DMS53 (cell line): ENCODE measurements at places on chromosomes 13 and 19.

- DNase-seq = peak; percentile 96
Measured at GRCh38 chr13:40116008-40116407, 460.5 kb downstream of the COG6 start.

DNA sequence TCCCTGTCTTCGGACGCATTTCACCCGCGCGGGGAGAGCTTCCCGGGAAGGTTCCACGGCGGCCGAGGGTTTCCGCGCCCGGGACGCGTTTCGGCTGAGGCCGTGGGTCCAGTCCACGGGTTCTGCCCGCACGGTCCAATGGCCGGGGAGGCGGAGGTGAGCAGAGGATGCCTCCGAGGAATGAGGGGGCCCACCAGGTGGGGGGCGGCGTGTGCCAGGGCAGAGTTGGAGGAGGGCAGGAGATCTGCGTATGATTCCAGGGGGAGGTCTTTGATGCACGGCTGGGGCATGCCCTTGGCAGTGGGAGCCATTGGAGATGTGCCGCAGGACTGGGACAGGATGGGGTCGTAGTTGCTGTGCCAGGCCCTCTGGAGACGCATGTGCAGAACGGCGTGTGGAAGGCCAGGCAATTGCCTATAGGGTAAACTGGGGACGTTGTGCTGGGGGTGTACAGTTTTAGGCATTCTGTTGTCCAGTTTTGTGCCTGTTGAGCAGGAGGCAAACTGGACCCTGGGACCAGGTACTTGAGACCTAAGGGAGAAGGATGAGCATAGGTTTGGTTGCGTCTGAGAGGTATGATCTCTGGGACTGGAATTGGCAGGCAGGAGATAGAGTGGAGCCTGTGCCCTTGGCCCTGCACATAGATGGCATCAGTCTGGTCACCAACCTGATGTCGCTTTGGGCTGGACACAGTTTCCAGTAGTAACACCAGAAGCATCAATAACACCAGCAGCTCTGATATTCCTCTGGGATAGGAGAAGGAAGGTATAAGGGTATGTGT, 751 bp downstream of the ZNF584 start:
- peak; percentile 60 for DNase-seq

DNA sequence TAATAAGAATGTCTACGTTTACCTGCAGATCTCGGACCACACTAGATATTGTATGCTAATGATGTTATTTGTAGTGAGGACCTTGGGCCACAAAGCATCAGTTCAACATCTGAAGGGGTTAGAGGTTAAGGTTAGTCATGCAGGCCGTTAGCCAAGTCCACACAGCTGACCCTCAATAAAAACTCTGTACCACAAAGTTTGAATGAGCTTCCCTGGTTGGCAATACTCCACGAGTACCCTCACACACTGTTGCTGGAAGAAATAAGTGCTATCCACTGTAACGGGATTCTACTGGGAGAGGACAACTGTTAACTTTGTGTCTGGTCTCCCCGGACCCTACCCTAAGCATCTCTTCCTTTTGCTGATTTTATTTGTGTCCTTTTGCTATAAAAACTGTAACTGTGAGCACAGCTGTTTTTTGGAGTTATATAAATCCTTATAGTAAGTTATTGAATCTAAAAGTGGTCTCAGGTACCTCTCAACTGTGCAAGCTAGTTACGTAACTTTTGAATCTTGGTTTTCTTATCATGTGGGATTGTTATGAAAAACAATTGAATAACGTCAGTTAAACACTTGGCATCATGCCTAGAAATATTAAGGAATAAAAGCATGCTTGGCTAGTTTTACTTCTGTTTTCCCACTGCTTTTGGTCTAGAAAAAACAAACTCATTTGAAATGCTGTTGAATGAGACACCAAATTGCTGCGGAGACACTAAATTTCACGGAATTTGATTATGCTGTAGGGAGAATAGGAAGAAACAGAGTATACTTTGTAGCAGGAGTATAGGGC, 181.5 kb downstream of the DNAJC3 start:
- DNase-seq = no peak

DNA sequence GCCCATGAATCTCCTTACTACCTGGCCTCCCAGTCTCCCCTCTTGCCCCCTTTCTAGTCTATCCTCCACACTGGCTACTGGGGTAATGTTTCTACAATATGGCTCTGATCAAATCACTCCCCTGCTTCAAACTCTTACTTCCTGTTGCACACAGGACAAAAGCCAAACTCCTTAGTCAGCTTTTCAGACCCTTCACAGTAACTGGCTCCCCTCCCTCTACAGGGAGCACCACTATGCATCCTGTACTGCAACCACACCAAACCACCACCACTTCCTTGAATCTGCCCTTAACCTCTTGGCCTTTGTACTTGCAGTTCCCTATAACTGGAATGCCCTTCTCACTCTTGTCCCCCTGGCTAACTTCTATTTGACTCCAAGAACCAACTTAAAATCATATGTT, 32.2 kb downstream of the DEDD2 start:
- no peak for DNase-seq

GRCh38 chr13:105334211-105334610, 1201.3 kb downstream of the EFNB2 start:
- no peak for DNase-seq

DNA sequence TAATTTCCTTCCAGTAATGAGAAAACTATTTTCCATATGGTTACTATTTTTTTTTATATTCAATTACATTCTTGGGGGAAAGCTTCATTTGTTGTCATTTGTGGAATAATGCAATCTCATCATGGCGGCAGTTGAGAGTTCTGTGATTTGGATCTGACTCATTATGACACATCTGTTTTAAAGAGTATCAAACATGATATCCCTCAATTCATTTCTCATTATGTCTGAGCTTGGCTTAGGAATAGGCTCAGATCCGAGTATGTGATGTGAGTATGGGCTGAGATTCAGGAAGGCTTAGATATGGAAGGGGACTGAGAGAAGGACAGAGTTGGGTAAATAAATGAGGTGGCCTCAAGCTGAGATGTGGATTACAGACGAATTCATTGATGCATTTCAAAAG, 64.4 kb downstream of the POSTN start:
- DNase-seq = peak; percentile 32

GRCh38 chr19:9818175-9818733, 625 bp downstream of the FBXL12 start:
- DNase-seq = no peak

DNA sequence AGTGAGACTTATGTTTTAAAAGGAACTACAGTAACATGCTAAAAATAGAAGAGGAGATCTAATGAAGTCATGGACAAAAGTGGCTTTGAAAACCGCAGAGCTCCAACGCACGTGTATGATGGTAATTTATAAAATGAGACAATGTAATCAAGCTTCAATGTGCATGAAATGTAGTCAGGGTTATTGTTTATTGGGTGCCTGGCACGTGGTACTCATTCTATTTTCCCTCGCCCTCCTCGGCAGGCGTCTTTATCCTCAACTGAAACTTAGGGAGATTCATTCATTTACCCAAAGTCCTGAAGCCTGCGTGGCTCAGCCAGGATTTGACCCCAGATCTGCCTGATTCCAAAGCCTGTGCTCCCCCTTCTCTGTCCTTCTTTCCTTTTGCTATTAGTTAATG, 79.8 kb downstream of the CHST8 start:
- DNase-seq = no peak

- no peak for DNase-seq
Measured at GRCh38 chr13:101612735-101613134, 160.3 kb downstream of the ITGBL1 start.

- no peak for DNase-seq
Measured at GRCh38 chr13:23470790-23471614, 37.5 kb upstream of the SACS start.

GRCh38 chr19:32869966-32870573, 503 bp upstream of the SLC7A9 start:
- peak; percentile 77 for DNase-seq

- no peak for DNase-seq
Measured at GRCh38 chr19:43433358-43433673, 18.6 kb downstream of the TEX101 start.

DNA sequence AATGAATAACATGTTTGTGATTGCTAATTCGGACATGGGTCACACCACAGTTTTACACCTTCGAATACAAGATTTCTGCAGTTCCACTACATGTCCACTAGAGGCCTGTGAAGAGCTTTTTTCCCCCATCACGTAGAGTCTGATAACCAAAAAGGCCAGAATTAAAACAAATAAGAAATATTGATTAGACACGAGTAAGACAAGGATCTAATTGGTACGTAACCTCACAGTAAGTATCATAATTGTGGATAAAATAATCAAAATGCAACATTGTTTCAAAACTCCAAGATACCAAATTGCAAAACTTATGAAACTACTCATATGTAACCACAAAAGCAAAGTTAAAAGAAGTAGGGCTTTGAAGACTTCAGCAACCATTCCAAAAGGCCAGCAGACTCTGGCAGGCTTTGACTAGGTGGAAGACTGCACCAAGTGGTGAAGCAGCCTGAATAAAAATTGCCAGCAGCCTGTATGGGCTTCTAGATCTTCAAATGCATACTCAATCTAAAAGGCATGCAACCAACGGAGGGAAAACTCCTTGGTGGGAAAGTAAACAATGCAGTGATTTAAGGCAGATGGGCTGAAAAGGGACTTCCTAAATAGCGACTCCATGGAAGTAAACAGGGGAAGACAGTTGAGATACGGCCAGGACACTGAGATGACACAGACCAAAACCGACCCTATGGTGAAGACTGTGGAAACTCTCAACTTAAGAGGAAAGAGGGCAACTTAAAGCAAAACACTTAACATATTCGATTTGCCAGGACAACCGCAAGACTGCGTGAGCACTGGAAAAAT, 56.7 kb downstream of the STARD13 start:
- DNase-seq = peak; percentile 64

DNA sequence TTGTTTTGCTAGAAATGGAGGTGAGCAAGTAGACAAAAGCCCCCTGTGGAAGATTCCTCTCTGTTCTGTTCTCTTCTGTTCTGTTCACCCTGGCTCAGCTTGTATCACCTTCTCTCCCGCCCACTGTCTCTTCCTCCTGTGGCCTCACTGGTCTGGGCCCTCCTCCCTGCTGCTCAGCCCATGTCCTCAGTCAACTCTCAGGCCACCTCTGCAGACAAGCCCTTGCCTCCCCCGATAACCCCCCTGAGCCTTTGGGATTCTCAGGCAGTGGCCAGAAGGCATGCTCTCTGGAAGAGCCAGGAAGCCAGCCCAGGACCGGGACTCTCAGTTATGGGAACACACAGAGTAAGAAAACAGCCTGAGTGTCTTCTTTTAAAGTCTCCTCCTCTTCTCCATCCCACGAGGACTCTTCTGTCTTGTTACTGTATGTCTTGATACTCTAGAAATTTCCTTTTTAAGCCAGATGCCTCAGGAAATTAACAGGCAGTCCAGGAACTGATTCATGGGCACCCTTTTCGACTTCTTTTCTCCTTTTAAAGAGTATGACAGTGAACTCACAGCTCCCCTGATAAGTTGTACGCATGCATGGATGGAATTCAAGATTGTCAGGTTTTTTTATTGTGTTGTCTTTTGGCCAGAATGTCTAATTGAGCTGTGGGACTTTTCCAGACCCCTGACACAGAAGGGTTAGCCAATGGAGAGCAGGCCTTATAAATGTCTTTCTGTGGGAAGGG, 33.7 kb downstream of the SHISA2 start:
- DNase-seq = no peak
